GM18507 (cell line): ENCODE measurements at places on chromosomes 11 and 22.

DNA sequence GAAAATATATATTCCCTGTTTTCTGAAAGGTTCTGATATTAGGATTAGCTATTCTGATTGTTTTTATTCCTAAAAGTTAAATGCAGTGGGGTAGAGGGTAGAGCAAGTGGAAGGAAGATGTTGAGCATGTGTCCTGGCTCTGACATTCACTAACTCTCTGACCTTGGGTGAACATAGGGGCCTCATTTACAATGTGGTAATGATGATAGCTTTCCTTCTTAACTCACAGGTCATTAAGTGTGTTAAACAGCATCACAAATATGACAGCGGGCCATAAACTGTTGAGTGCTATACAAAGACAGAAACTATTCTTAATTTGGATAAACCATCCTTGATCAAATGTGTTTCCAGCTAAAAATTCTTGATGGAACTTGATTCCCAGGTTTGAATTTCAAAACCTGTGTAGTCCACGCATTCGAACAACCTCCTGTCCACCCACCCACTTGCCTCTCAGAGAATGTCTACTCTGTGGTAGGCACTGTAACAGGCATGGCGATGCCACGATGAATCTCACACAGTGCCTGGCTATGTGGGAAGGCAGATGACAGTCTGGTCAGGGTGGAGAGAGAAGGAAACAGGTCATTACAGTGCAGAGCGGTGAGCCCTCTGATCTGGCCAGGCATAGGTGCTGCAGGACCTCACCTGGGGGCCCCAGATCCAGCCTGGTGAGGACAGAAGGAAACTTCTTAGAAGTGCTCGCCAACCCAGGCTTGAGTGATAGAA lies 19.3 kb upstream of the PEX26 start:
- DNase-seq, result no peak

GRCh38 chr11:8040921-8041285 lies 40.1 kb upstream of the TUB start:
- no peak for DNase-seq

- DNase-seq, result no peak
Observed at GRCh38 chr11:129855086-129855485, 39.4 kb downstream of the TMEM45B start.

DNA sequence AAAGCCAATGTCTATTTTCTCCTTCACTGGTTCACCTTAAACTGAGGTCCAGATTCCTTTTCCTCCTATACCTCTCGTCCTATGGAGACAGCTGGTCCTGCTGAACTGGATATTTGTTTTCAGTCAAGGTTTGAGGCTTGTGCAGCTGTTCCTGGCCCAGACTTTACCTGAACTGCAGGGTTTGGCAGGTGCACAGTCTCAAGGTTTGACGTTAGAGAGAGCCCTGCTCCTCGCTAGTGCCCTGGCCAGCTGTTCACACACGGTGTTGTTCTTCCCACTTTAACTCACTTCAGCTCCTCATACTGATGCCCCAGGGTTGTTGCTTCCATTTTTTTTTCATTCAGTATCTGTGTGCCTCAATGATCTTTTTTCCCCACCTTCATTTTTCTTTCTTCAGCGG lies 74.0 kb upstream of the TTC12 start:
- DNase-seq, result no peak

DNA sequence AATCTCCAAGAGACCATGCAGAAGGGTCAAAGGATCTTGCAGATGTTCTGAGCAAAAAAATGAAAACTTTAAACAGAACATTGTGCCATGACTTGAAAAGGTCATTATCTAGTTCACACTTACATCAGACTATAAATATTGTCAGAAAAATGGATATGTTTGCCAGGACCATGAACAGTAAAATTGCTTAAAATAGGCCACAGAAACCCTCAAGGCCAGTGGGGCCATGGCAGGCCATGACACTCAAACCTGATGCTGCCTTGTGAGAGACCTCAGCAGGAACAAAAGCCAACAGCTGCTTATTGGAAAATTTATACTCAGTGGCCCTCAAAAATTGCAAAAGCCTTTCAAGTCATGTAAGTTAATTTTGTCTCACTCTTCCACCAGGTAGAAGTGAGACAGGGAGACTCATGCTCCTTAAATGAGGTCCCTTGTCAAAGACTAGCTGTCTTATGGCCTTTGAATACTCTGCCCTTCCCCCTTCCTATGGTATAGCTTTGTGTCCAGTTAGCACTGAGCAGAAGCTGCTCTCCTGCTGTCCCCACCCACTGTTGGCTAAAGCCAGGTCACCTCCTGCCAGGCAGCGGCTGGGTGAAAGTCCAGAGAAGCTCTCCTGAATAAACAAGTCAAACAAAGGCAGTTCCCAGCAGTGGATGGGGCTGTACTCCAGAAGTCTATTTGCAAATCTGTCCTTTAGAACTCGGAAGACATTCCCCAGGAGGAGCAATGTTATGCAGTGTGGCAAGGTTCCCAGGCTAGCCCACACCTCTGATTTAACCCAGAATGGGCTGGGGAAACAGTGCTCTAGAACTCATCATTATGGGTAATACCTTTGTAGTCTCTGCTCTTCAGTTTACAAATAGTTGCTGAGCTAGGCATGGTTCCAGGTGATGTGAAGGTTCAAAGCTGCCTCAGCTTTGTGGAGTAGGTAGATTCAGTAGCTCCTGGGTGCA lies 21.4 kb downstream of the ADM start:
- no peak for DNase-seq

DNA sequence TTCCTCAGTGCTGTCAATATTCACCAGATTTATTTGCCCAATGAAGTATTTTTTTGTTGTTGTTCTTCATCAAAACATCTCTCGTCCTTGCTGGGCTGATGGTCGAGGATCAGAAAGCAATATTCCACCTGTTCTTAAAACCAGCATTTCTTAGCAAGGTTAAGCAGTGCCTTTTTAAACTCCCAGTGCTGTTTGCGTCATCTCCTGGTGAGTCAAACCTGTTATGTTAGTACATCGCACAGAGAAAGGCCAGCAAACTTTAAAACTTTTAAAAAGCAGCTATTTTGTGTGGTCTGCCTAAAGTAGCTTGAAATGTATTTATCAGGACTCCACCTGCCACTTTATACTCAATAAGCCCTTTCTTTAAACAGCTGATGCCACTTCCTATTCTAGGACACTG lies 802.0 kb downstream of the KCNA4 start:
- DNase-seq, result no peak

DNA sequence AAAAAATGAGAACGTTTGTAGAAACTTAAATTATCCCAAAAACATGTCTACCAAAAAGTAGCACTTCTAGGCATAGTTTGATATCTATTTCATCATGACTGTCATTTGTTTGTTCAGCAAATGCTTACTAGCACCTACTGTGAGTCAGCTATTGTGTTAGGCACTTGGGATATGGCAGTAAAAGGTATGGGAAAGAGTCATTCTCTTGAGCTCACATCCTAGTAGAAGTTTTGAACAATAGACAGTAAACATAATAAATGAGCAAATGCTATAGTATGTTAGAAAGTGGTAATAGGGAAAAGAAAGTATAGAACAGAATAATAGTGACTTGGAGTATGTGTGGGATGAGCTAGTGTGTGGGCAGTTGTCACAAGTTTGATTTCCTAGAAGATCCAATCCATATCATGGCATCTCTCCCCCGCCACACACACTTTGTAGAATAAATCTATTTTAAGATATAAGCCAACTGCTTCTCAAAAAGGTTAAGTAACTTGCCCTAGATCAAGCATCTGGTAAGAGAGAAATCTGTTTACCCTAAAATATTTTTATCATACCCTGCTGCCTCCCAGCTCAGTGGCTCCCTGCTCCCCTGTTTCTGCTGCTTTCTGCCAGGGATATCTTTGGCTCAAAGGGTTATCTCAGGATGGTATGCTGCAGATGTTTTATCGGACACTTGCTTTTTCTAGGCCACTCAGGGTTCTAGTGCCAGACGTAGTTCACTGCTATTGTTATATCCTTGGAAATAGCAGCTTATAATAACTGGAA lies 129.7 kb downstream of the NCAM1 start:
- DNase-seq, result no peak

- DNase-seq, result peak; percentile 14
Observed at GRCh38 chr11:102047305-102047924, at the start of gene CFAP300. CFAP300 (plus strand) TSS chr11:102047437; CDS start chr11:102047471, 34 bp downstream.

DNA sequence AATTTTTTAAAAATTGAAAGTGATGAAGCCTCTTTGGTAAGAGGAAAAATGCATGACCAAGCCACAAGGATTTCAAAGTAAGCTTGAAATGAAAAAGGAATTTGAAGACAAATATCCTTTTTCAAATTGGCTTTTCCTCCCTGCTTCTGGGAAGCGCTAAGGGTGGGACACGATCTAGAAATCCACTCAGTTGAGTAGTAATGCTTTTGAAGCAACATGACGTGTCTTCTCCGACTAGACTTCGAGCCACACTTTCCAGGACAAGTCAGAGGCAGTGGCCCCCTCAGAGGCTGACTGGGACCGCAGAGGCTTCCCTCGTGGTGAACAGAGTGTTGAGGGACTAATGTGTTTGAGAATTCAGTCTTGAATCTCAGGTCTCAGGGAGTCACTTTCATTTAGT lies 39.8 kb downstream of the KREMEN1 start:
- DNase-seq, result no peak

DNA sequence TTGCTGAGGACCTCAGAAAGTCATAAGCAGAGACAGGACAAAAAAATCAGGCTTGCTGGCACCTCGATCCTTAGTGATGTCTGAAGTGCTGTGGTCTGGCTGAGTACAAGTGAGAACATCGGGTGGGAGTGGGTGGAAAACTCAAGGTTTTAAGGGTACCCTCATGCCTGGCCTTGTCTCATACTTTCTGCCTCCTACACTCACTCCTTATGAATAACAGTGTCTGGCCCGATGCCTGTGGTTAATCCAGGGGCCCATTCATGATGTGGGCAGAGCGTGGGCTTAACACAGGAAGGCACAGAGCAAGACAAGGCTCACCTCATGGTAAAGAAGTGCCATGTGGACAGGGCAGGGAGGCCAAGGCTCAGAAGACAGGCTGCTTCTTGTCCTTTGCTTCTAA lies 11.0 kb upstream of the UCP3 start:
- no peak for DNase-seq

GRCh38 chr11:131858505-131858904 lies 488.1 kb downstream of the NTM start:
- no peak for DNase-seq

GRCh38 chr11:77325159-77325558 lies 23.7 kb upstream of the GDPD4 start:
- no peak for DNase-seq

DNA sequence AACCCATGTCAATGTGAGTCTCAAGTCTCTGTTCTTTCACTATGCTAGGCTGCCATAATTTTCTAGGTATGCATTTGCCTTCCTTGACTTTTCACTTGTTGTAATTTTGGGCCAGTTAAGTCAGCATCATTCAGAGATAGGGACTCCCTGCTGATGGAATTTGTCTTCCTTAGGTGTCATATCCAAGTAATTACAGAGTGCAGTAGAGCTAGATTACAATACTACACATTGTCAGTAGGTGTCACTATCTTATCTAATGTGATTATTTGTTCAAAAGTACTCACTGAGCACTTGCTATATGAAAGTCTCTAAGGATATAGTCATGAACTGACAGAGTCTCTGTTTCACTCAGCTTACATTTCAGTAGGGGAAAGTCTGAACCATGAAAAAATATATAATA lies 25.0 kb upstream of the SYN3 start:
- no peak for DNase-seq

GRCh38 chr11:116459185-116460045 lies 313.4 kb downstream of the BUD13 start:
- no peak for DNase-seq

DNA sequence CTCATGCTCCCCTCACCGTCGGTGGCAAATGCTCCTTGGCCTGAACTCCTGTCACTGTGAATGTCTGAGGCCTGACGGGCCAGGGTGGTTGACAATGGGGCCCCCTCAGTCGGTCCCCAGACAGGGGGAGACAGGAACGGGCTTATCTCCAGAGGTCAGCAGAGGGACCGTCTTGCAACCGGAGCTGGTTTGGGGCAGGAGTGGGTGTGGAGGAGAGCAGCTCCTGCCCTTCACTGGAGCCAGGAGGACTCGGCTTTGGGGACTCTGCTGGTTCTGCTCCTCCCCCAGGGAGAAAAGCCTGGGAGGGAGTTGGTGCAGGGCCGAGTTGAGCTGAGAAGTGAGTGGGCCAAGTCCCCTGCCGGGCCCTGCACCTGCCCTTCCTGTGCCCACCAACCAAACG lies 354.4 kb downstream of the BRD1 start:
- no peak for DNase-seq
